ENCODE measurements at places on chromosomes 3 and 15.
A peak's percentile ranks its signal among the peaks of the same experiment; 100 is the strongest.

- no peak for DNase-seq
These were observed 48.5 kb downstream of the FNDC3B start for GRCh38 chr3:172087602-172088580.

- DNase-seq: peak; percentile 63
These were observed 12.4 kb downstream of the TNK2 start for GRCh38 chr3:195895861-195896360.

GRCh38 chr3:126827121-126827520 is 123.1 kb downstream of the CHCHD6 start:
- DNase-seq: no peak

- no peak for DNase-seq
These were observed 452.1 kb upstream of the THBS1 start for GRCh38 chr15:39128746-39129145.

DNA sequence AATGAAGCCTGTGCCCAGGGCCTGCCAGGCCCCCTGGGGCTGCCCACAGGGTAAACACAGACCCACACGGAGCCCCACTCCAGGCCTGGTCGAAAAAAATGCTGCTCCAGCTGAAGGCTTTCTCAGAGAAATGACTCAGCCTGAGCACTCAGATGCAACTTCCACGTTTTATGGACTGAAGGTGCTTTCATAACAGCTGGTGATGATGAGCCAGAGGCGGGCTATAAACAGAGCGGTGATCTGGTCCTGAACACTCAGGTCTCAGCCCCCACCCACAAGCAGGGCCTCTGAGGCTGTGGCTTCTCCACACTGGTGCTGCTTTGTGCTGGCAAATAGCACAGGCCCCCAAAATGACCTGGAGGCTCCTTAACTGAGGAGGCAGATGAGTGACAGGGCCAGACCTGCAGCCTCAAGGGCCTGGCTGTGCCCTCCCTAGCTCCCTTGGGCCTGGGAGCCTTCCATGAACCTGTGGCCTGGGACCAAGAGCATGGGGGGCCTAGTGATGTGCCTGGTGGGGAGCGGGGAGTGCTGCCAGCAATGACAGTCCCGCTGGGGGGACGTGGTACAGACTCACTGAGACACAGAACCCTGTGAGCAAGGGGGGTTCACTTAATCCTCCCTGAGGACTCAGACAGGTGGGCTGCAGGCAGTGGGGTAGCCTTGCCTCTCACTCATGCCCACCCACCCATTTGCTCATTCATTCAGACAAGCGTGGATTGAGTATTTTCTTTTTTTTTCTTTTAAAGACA is 23.0 kb upstream of the FURIN start:
- peak; percentile 52 for DNase-seq

DNA sequence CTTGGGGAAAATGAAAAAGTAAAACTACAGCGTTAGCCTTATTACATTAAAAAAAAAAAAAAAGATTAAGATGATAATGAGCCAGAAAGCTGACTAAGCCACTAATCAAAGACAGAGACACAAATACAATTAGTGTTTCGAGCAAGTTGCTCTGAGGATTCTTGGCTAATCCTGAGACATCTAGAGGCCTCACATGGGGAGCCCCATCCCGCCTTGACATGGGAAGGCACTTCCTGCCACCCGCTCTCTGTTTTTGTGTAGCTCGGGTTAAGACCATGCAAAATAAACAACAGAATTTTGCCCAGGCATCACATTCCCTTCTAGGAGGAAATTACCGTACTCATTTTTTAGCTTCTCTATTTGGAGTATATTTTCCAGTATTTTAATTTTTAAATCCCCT is 15.3 kb downstream of the HESX1 start:
- no peak for DNase-seq

- DNase-seq: no peak
These were observed 3.6 kb downstream of the ADAMTSL3 start for GRCh38 chr15:83657549-83657948.

DNA sequence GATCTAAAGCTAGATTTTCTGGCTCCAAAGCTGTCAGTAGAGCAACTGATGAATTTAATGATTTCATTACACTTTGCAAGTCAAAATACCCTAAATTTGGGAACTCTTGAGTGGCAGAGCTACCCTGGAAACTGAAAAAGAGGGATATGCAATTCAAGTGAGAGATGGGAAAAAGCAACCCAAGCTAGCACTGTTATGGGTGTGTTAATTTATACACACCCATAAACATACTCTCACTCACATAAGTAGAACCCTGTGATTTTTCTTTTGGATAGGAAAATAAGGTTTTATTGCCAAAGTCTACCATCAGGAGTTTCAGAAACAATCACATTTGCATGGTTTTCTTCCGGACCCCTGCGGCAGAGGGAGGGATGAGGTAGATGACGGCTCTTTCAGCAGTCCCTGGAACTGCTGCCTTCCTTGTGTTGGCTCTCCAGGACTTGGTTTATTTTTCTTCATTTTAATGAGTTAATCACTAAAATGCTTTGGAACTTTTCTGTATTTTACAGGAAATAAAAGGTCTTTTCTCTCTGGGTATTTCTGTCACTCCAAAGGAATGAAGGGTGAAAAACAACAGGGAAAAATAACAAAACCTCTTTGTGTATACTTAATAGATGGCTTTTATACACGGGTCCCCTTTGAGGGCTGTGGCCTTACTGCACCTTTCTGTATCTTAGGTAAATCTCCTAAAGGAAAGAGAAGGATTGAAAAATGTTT is 63.8 kb downstream of the TTC23 start:
- DNase-seq: no peak

GRCh38 chr15:74502301-74502700 is 38.7 kb upstream of the ARID3B start:
- no peak for DNase-seq

DNA sequence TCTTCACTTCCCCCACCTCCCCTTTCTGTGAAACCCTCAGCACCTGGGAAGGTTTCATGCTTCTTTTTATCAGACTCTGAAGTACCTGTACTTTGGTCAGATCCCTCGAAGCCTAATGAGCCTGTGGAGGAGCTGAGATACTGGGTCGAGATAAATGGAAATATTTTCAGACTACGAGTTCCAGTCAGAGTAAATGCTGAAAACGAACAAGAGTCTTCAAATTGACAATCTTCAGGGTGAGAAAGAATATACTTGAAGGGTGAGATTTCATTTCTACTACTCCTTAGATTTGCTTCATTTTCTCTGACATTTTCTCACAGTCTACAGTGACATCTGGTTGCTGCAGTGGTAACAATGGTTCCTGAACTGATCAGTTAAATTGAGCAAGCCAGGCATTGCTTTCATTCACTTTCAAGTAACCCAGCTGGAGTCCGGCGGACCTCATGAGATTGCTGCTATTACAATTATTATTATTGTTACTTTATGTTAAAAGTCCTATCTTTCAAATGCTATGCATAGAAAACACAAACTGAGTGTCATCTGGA is 337.2 kb downstream of the VGLL3 start:
- DNase-seq: no peak

- no peak for DNase-seq
These were observed 93.4 kb downstream of the IL12A start for GRCh38 chr3:160081958-160082533.

- DNase-seq: no peak
These were observed 511.1 kb downstream of the OTOL1 start for GRCh38 chr3:162007722-162008121.

DNA sequence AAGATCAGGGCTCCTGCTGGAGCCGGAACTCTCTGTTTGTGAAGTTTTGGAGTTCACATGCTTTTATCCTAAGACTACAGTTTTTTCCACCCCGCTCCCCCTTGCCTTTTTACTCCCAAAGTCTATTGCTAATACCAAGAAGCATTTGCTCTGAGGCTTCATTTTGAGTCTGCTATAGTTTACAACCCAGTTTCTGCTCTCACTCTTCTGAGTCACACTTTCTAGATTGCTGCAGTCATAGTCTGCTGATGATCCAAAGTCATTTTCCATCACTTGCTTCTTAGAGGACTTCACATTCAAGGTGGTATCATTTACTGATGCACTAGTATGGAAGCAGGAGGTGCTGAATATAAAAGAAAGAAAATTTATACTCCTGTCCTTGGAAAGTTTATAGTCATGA is 937.4 kb downstream of the IGSF11 start:
- no peak for DNase-seq

DNA sequence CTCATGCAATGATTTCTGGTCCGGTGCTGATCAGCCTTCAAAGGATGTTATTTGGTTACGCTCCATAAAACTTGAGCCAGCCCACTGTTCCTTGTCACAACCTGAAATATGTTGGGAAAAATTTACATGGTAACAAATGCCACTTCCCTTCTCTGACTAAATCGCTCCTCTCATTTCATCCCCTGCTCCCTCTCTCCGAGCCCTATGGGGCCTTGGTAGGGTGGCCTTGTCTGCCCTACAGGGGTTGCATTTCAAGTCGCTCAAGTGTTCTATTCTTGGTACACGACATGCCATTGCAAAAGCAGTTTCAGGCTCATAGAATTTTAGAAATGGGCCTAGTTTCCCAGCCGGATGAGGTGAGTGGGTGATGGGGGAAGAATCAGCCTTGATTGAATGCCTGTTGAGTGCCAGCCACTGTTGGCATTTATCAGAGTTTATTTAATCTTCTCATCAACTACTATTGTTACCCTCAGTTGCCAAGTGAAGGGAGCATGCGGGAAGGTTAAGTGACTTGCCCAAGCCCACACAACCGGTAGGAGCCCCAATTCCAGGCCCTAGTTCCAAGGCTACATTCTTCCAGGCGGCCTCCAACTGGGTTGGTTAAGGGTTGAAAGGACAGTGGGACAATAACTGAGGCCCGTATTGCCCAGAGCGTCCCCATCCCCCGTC is 961 bp upstream of the ABHD2 start:
- no peak for DNase-seq

GRCh38 chr3:159245871-159246270 is 444.0 kb downstream of the MFSD1 start:
- DNase-seq: no peak

Data from NCI-H345 (cell line).